Small intestine (tissue), 16 donors: ENCODE measurements at places on chromosomes 3 and 15. TPM values are rescaled to one million over a fixed set of nuclear protein-coding genes. Genes with fewer than 3 reads are reported as not detected.
A peak's percentile ranks its signal among the peaks of the same experiment; 100 is the strongest.

- H3K36me3 ChIP-seq: no peaks in the 10 kb centered on the region
- no peak overlapping the region for H3K27ac ChIP-seq
- peaks cover 19% of the 10 kb centered on the region for H3K4me1 ChIP-seq
These were observed 2.9 kb downstream of the STOML1 start for GRCh38 chr15:73989001-73989798.

GRCh38 chr15:89971592-89971997 is 29.5 kb upstream of the ZNF710 start:
- no peaks in the 10 kb centered on the region for H3K36me3 ChIP-seq
- H3K4me3 ChIP-seq: no peak overlapping the region
- no peak overlapping the region for H3K27ac ChIP-seq
- H3K27me3 ChIP-seq: no peaks in the 10 kb centered on the region
- DNase-seq: peak; percentile 76

Gene RASGRP1
- 0.45 TPM for polyA plus RNA-seq

Gene NTRK3
- 3.6 TPM for polyA plus RNA-seq

DNA sequence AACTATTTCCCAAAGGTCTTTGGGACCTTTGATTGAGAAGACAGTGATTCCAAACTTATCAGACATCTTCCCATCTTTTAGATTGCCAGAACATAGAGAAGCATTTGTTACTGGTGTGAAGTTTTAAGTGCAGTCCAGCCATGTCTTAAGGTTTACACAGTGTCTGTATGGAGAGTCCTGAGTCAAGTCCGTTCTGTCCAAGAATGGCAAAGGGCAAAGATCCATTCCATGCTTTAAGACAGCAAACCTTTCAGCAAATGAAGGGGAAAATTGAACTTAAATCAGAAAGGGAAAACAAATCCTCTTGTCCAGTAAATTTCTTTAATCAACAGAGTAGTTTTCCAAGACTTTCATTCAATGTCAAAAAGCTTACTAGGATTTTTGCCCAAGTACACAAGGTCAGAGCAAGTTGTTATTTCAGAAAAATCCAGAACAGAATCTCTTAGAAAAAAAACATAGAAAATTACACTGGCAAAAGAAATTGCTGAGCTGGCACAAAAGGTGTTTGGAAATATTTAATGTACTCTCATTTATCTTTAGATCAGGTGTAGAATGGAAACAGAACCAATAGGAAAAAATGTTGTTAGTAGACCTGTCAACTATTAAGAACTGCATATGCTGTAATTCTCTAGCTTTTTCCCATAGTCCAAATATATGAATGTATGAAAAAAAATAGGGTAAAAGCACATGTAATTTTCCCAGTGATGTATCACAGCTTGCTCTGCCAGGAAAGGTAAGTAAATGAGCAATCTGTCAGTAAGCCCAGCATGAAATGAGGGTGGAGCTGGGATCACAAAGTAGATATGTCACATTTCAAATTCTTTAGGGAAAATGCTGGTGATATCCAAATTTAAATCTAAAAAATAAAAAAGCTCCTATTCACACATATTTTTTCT is 1099.9 kb downstream of the TUSC7 start:
- H3K27me3 ChIP-seq: no peaks in the 10 kb centered on the region
- H3K36me3 ChIP-seq: no peaks in the 10 kb centered on the region
- H3K27ac ChIP-seq: no peak overlapping the region
- DNase-seq: no peak

- H3K4me3 ChIP-seq: no peak overlapping the region
- no peaks in the 10 kb centered on the region for H3K36me3 ChIP-seq
- H3K4me1 ChIP-seq: no peaks in the 10 kb centered on the region
- no peak overlapping the region for H3K27ac ChIP-seq
- DNase-seq: no peak
These were observed 86.6 kb downstream of the MSL2 start for GRCh38 chr3:136109499-136109898.
